EL (cell line): ENCODE measurements at places on chromosomes 7 and 10.

DNA sequence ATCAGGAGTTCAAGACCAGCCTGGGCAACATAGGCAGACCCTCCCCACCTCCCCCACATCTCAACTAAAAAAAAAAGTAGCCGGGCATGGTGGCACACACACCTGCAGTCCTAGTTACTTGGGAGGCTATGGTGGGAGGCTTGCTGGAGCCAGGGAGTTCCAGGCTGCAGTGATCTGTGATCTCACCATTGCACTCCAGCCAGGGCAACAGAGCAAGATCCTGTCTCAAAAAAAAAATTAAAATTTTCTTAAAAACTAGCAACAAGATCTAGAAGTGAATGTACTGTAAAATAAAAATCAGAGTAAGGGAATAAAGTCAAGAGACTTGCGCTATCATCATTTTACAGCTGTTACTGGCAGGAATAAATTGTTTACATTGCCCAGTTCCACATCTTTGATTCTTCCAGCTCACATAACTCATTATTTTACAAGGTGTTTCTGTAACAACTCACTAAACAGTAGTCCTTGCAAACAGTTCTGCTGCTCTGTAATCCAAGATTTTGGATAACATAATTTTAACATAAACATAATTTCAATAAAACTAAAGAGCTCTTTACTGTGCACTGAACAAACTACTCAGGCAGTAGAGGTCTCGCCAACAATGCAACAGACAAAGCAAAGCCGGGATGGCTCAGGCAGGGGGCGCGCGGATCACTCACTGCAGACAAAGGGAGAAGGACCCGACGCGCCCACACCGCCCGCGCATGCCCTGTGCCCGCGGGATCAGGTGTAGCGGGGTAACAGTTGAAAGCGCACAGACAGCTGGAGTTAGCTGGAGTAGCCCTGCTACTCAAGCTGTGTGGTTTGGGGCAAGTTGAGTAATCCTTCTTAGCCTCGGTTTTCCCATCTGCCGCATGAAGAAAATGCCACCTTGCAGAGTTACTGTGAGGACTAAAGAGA, 73.3 kb upstream of the NFE2L3 start:
- peak; percentile 38 for DNase-seq

DNA sequence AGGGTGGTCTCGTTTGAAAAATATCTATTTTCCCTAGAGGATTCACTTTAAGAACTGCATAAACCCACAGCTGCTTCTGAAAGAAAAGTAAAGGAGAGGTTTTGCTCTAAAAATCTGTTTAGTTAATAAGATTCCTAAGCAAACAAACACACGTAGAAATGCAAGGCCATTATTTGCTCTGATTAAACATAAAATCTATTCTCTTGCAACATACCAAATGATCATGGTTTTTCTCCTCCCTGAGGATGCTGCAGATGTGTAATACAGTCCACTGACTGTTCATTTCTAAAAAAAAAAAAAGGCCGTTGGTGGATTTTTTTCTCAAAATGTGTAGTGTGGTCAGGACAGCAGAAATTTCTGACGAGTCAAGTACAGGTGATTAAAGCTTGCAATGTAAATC, 98.6 kb downstream of the BUB3 start:
- no peak for DNase-seq

GRCh38 chr10:132417257-132417910, 20.4 kb downstream of the PWWP2B start:
- no peak for DNase-seq

GRCh38 chr7:79872176-79872575, 262.5 kb upstream of the GNAI1 start:
- DNase-seq, result no peak

GRCh38 chr7:33979807-33980355, 74.5 kb downstream of the BMPER start:
- peak; percentile 99 for DNase-seq

GRCh38 chr7:14389181-14389591, 399.7 kb upstream of the ETV1 start:
- DNase-seq, result no peak

GRCh38 chr7:469563-469961, 50.1 kb downstream of the PDGFA start:
- DNase-seq, result no peak

- peak; percentile 34 for DNase-seq
Measured at GRCh38 chr10:126160971-126161630, 227.2 kb downstream of the ADAM12 start.

DNA sequence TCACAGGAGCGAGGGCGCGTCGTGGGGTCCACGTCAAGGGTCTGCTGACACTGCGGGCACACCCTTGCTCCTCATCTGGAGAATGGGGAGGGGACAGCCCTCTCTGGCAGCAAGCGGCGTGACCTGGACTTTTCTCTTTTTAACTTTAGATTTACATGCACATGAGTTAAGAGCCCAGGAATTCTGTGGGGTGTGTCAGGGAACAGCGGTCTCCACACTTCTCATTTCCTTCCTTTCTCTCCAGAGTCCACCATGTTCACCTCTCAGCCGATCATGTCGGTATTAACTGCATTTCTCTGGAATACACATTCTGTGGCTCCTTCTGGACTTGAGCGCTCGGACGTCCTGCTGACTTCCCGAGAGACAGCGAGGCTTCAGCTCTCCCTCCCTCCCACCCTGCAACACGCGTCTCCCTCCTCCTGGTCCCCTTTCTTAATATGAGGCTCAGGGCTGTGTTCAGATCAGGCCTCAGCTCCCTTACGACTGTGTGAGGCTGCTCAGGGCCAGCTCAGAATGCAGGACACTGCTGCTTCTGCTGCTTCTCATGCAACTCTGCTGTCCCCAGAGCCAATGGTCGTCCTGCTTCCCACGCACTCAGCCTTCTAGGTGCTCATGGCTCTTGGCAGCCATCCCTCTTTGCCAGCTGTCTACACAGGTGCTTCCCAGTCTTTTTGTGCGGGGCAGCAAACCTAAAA, 261.3 kb downstream of the ELFN1 start:
- DNase-seq, result peak; percentile 18

GRCh38 chr10:110815354-110816004, 56.2 kb upstream of the PDCD4 start:
- no peak for DNase-seq

DNA sequence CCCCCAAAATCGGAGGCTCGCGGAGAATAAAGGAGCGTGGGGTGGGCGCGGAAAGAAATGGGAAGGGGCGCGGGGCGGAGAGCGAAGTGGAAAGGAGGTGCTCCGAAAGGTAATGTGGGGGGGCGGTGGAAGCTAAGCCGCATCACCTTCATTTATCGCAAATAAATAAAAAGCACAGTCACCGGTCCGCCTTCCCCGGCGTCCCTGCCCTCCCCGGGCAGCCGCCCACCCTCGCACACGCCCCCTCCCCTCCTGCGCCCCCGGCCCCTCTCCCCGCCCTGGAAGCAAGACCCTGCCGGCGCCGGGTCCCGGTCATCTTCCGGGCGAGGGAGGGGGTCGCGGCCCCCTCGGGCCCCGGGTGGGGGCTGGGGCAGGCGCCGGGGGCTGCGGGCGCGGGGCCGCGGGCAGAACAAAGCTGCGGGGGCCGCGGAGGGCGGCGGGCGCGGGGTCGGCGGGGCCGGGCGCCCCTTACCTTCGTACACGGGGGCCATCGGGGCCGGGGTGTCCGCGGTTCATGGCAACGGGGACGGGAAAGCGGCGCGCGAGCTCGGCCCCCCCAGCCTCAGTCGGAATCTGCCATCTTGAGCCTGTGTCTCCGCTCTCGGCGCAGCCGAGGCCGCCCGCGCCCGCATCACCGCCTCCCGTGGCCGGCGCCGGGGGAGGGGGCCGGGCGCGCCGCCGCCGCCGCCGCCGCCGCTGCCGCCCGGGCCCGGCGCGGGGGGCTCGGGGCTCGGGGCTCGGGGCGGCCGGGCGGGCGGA, 486 bp downstream of the HIPK2 start:
- peak; percentile 27 for DNase-seq
